ENCODE measurements at places on chromosomes 4 and X.

DNA sequence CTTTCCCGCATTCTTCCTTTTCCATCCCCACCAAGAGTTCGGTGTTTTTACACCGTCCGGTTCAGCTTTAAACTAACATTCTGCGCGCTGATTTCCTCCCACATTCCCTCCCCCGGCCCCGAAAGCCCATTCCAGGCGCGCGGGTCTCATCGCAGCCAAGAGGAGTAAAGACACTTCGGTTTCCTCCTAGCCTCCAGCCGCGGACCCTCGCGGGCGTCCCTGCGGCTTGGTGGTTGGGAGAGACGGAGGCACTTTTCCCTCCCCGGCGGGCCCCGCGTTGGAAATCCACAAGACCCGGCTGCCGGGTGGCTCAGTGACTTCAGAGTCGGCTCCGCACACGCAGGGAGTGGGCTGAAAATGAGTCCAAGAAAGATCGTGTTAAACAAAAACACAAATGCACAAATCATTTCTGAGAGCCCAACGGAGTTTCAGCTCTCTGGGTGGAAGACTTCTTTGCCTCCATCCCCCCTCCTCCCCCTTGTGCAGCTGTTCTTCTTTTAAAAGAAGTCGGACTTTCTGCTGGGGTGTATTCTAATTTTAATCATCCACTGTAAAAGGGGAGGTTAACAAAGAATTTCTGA lies 2.0 kb upstream of the ARX start:
- DNase-seq = no peak

DNA sequence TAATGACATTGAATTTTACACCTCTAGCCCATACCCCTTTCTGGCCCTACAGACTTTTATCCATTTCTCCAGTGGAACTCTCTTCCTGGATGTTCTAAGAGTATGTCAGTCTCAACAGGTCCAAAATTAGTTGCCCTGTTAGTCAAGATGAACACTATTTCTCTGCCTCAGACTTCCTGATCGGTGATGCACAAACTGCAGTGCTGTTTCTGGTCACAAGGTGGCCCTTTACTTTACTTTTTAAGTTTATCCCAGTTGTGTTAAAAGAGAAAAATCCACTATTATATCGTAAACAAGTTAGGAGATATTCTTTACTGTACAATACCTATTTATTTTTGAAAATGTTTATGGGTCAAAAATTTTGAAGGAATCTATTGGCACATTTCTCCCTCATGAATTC lies 13.1 kb downstream of the TCEAL7 start:
- DNase-seq = no peak

GRCh38 chr4:10121568-10122208 lies 5.1 kb upstream of the WDR1 start:
- DNase-seq = no peak

GRCh38 chrX:43380704-43381103 lies 275.4 kb upstream of the MAOA start:
- DNase-seq = no peak

GRCh38 chr4:26050212-26050643 lies 136.2 kb downstream of the SMIM20 start:
- no peak for DNase-seq
